CD4-positive, alpha-beta T cell treated with Interleukin-6 for 4 hours (primary cell): ENCODE measurements at places on chromosomes 1 and 21.

DNA sequence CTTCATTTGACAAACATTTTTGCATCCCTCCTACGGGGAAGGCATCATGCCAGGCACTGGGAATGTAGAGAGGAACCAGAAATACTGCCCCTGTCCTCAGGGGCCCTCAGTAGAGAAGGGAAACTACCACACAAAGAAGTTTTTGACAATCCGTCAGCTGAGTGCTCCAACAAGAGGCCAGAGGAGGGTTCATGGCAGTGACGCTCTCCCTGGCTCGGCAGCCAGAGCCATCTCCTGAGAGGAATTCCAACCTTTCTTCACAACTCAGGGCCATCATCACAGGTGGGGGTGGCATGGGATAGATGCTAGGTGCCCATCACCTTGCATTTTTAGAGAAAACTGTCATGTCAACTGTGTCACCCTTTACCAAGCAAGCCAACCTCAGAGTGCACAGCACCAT, 154.1 kb downstream of the HIVEP3 start:
- DNase-seq = no peak

GRCh38 chr1:200916681-200917080, 22.0 kb downstream of the INAVA start:
- no peak for DNase-seq

GRCh38 chr1:27588256-27589232, 15.4 kb downstream of the AHDC1 start:
- no peak for DNase-seq

DNA sequence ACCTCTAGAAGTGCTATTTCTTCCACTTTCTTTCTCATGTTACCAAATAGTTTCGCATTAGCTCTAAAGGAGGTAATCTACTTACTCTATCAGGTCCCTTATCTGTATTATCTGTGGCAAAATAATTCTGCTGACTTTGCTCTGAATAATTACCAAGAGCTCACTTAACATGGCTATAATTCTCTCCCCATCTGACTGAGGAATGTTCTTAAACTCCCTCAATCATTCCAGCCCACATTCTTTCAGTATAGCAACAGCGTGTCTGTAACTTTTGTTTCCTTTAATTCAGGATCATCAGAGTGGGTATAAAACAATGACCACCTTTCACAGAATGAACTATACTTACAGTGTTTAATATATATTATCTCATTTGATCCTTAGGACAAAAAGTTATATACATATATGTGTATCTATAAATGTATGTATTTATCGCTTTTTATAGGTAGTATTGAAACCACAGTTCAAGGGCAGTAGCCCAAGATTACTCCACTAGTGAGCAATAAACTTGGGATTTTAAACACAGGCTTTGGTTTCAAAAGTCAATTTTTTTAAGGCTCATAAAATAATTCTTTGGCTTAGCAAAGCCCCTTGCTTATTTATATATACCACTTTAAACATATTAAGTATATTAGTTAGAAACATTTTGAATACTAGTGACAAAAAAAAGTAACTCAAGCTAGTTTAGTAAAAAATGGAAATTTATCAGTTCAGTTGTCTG, 36.1 kb upstream of the ST6GALNAC3 start:
- DNase-seq = no peak

DNA sequence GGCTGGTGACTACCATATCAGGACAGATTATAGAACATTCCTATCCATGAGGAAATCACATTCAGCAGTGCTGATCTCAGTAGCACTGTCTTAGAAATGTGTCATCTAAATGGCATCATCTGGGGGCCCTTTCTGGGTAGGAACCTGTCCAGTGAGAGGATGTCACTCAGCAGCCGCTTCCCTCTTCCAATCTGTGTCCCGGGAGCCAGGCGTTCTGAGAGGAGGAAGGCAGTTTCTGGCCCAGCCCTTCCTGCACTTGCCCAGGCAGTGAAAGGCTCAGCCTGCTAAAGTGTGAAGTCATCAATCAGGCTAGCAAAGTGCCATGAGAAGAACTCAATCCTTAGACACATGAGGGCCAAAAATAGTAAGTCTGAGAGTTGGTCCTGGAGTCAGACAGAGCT, 25.6 kb downstream of the RAB4A start:
- no peak for DNase-seq

GRCh38 chr1:183989078-183989577, 48.4 kb downstream of the COLGALT2 start:
- DNase-seq = no peak

- DNase-seq = no peak
Measured at GRCh38 chr21:33244082-33244778, 14.5 kb downstream of the IFNAR2 start.

- no peak for DNase-seq
Measured at GRCh38 chr1:16189003-16189402, 23.4 kb downstream of the ARHGEF19 start.

DNA sequence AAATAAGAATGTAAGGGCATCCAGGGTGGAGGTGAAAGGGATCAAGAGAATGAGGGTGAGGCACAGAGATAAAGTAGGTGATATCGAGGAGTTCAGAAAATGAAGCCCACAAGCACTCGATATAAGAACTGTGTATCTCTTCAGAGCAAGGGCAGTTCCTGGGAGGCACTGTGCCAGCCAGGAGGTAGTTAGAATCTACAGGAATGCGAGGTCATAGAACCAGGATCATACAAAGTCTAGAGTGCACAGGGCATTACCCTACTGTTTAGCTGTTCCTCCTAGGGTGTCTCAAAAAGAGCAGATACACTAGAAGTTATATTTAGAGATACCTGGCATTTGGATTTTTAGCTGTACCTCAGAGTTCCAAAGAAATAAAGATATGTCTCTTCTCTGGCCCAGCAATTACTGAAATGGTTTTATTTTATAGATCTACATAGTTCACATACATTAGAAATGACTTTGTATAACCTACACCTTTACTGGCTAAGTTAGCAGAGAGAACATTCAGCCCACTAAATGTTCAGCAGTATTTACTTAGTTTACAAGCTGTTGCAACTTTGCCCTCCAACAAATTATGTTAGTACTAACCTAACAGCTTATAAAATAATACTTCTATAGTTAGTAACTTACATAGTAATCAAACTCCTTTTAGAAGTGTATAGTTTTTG, 1.6 kb downstream of the OVAAL start:
- DNase-seq = no peak

DNA sequence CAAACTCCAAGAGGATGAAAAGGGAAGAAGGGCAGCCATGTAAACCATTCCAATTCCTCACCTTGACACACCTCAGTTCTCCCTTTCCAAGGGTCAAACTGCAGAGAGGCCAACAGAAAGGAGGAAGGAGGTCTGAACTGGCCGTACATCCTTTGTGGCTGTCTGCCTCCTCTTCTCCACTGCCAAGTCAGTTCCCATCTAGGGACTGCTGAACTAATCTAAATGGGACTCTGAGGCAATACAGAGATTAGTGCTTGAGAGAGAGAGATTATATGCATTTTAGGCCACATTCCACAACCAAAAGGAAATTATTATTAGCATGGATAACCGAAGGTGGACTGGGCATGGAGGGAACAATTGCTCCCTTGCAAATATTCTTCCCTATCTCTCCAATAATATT, 2.7 kb downstream of the ARHGEF11 start:
- DNase-seq = no peak

GRCh38 chr1:184806296-184806721, 51.7 kb upstream of the EDEM3 start:
- DNase-seq = no peak

DNA sequence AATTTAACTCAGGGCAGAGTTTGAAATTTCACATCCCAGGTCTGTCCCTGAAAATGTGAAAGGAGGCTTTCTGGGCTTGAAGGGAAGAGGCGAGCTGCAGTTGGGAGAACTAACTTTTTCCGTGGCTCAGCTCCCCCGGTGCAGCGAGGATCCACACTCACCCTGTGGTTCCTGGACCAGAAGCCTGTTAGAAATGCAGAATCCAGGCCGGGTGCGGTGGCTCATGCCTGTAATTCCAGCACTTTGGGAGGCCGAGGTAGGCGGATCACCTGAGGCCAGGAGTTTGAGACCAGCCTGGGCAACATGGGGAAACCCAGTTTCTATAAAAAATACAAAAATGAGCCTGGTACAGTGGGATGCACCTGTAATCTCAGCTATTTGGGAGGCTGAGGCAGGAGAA, 2.9 kb upstream of the DHRS3 start:
- no peak for DNase-seq

- DNase-seq = no peak
Measured at GRCh38 chr1:61397935-61398334, 315.6 kb downstream of the NFIA start.

- DNase-seq = no peak
Measured at GRCh38 chr1:37274938-37275631, 199.3 kb upstream of the ZC3H12A start.
